ENCODE measurements at places on chromosomes 4 and X.
A peak's percentile ranks its signal among the peaks of the same experiment; 100 is the strongest.

- DNase-seq = no peak
Observed at GRCh38 chr4:112952313-112952700, 97.1 kb upstream of the ANK2 start.

DNA sequence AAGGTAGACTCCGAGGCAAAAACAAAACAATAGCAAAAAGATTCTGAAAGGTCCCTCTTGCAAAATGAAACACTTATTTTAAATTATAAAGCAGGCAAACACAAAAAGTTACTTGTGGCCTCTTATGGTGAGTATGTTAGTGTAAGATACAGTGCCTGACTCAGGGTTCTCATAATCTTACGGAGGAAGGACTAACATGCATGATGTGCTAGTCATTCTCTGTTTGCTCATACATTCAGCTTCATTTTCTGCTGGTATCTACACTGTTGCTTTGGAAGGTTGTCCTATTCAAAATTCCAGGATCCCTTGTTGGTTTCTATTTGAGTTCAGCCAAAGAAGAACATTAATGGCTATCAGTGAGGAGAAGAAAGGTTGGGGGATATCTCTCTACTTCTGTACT lies 249.1 kb upstream of the FAM47A start:
- DNase-seq = no peak

DNA sequence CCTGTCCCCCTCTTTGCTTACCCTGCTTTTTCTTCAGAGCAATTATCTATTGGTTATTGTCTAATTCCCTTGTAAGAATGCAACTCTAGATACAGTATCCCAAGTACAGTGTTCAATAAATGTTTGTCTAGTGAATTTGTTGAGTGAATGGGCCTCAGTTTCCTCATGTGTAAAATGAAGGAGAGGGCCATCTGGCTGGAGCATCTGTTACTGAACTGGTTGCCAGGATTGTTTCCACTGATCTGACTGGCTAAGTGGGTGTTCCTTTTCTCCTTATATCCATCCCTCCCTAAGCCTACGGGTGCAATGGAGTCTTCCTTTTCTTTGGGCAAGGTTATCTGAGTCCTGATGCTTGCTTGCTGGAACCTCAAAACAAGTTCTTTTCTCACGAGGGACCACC lies 185.2 kb upstream of the RPS6KA3 start:
- no peak for DNase-seq

DNA sequence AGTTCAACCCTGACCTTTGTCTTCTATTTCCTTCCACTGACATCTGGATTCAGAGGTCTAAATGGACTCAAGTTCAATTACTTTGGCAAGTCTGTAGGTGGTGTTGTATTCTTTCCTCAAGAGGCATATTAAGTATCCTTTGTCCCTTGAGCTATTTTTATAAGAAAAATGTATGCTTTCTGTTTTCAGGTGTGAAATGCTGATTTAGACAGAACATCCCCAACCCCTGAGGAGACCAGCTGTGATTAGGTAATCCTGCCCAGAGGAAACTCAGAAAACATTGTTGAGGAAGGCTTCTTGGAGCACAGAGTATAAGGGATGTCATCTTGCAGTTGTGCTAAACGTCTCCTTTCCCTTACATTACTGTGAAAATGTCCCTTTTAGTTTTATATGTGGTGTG lies 46.6 kb upstream of the EGFL6 start:
- no peak for DNase-seq

DNA sequence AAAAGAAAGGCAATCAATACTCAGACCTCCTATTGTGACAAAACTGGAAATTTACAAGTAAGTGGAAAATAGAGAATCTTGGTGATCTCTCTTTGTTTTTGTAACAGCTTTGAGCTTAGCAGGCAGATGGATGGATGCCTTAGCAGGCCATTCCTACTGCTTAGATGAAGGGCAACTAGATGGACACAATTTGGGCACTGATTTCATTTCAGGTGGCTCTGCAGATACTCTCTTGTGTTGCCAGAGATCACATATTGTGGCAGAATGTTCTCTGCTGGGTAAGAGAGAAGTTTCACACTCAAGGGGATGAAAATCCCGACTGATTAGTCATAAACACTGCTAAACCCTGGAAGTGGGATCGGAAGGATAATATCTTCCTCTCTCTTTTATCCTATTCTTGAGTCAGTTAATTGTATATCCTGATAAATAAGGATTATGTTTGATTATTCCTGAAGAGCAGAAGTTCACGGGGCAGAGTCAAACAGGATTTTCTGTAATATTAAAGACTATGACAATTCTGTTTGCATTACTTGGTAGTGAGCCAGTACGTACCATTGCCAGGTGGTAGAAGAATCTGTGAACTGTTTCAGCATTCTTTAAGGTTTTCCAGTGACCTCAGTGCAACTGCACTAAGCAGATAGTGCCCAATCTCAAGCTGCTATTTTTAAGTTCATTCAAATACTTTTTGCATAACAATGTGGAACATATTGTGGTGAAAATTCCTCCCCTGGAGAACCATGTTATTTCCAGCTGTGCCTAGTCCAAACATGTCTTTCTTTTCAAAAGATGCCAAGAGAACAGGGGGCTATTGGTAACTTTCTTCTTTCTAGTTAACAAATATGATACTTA lies 974.3 kb downstream of the FSTL5 start:
- no peak for DNase-seq

DNA sequence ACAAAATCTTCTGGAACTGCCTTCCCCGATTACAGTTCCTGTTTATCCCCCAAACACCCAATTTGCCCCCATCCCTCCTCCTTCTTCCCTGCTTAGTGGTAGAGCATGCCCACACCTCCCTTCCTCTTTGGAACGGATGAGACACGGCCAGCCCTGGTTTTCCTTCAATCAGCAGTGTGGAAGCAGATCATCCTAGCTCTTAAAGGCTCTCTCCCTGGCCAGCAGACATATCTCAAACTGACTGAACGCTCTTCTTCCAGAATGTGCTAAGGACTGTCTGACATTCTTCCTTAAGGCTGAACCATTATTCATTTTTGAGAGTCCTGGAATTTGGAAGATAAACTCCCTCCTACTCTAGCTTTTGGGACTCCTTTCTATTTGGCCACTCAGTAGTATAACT lies 161.1 kb downstream of the TRIML1 start:
- DNase-seq = no peak

DNA sequence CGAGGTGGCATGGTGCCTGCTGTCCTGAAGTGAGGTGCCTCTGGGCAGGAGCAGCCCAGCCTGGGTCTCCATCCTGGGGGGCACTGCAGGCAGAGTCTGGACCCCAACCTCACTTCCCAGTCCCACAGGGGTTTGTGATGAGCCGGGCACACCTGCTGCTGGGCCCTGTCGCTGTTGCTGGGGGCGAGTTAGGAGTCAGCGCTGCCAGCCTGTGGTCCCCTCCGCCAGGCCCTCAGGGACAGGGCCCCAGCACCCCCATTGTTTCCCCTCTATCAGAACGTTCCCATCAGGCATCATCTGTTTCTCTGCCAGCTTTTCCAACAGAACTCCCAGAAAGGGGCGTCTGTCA lies 23.4 kb downstream of the WFS1 start:
- DNase-seq = no peak

DNA sequence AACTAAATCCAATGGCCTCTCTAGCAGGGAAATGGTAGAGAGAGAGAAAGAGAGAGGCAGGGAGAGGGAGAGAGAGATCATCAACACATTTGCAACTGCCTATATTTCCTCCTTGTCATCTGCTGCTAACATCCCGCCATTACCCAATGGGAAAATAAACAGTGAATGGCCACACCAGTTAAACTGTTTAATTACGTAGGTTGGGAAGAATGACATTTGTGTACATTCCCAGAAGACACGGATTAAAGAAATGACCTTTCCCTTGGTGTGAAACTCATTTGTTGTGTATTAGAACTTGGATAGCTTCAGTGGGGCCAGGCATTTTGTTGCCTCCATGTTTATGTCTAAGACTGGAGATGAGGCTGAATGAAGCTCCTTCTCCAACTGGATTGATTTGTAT lies 95.8 kb upstream of the GPC4 start:
- DNase-seq = no peak

DNA sequence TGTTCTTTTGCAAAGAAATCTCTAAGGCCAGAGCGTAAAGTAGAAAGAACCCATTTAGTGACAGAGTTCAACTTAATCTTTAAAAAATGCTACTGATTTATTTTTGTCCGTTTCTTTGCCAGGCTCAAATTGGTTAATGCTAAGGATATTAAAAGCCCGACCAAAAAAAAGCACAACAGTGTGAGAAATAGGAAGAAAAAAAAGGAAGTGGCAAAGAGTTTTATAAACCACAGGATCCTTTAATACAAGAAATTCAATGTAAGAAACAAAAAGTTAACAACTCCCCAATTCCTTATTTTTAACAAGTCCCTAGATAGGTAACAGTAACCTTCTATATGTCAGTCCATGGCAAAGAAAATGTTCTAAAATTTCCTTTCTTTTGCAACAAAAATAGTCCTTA lies 480.4 kb downstream of the ACTRT1 start:
- DNase-seq = no peak

GRCh38 chrX:135185795-135186443 lies 14.7 kb upstream of the CT55 start:
- DNase-seq = peak; percentile 31

DNA sequence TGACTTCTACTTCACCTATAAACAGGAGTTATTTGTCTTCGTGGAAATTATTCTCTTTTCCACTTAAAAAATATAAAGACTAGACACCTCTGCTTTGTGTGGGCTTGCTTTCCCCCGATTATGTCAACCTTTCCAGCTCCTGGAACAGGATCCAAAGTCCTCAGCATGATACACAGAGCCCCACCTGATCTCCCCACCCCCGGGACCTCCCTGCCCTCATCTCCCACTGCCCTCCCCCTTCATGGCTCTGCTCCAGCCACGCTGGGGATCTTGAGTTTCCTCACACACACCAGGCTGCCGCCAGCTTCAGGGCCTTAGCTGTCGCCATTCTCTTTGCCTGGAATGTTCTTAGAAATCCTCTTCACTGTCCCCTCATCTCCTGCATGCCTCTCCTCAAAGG lies 55.3 kb downstream of the MBNL3 start:
- no peak for DNase-seq

DNA sequence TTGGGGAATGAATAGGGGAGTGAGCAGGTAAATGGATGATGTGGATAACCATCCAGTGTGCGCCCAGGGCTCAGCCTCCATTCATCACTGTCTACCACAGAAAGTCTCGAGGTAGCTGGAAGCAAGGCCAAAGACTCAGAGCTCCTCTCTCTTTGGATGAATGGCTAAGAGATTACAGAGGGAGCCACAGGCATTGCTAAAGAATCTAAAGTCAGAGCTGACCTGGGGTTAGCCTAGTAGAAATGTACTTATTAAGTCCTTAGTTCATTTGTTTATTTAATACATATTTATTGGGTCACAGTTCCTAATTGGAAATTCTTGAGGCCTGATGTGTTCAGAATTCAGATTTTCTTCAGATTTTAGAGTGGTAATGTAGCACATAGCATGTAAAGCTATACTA lies 88.7 kb upstream of the HPF1 start:
- no peak for DNase-seq

DNA sequence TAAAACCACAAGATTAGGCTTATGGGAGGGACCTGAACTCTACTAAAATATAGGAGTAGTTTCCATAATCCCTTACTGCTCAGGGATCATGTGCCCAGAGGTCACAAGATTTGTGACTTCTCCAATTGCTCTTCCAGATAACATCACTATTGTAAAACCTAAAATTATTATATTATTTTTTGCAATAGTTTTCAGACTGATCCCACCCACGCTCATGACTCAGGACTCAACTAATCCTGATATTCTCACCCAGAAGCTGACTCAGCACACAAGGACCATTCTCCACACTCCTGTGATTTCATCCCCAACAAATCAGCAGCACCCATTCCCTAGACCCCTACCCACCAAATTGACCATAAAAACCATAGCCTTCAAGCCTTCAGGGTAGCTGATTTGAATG lies 24.0 kb upstream of the RPL34 start:
- DNase-seq = no peak

- DNase-seq = no peak
Observed at GRCh38 chr4:107155366-107155765, 119.3 kb upstream of the DKK2 start.

GRCh38 chrX:771536-771935 lies 140.9 kb downstream of the SHOX start:
- no peak for DNase-seq

GRCh38 chr4:4990857-4991540 lies 28.3 kb downstream of the CYTL1 start:
- no peak for DNase-seq

GRCh38 chr4:68074397-68074796 lies 55.3 kb downstream of the TMPRSS11F start:
- no peak for DNase-seq

GRCh38 chrX:1507511-1508463 lies 29.2 kb downstream of the P2RY8 start:
- peak; percentile 67 for DNase-seq

DNA sequence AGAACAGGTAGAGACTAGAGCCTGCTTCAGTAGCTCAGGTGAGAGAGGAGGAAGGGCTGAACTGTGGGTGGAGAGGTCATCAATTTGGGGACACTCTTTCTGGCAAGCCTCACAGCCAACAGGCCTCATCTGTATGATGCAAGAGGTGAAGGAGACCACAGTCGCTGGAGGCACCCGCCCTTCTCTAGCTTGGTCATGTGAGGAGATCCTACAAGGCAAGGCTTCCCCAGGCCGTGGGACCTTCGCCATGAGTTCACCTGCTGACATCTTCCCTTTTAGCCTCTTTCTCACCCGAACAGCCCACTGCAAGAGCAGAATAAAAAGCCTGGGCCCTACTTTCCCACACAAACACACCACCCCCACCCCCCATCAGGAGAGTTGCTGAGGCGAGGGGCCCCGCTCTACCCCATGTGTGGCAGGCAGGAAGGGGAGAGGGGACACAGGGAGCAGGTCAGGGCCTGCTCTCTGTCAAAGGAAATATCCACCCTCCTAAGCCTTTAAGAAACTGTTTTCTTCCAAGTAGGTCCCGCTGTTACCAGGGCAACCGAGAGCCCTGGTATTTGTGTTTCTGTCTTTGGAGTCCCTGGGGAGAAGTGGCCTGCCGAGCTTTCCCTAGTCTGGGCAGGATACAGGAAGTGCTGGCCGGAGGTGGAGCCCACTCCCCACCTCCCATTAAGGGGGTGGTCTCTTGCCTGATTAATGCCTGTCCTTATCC lies 8.1 kb downstream of the RTL5 start:
- DNase-seq = no peak

DNA sequence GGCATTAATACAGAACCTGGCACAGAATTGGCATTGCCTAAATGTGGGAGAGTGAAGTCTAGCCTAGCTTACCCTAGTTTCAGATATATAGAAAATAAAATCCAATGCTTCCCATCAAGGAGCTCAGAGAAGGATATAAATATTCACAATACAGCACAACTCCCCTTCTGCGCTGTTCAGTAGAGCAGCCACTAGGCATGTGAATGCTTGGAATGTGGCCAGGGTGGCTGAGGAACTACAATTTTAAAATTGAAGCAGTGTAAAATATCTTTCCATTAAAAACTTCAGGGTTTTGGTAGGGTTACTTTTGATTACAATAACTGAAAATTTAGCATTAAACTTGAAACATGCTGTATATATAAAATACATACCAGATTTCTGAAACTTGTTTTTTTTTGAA lies 19.5 kb downstream of the ZNF518B start:
- DNase-seq = no peak

DNA sequence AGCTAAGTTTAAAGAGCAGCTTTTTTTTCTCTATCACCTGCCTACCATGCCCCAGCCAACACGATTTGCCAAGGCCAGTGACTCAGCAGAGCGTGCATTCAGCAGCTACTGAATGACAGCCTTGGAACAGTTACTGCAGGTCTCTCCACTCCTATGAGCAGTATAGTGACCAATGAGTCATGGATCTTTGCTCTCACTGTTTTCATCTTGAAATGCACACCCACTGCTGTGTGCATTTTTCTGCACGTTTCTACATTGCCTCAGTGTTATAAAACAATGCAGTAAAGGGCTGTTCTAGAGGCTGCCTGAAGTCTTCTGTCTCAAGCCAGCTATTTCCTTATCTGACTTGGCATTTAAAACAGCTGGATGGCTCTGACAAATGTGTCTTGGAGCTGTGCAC lies 66.0 kb upstream of the C4orf54 start:
- no peak for DNase-seq
